ENCODE measurements at places on chromosomes 3 and 15.

DNA sequence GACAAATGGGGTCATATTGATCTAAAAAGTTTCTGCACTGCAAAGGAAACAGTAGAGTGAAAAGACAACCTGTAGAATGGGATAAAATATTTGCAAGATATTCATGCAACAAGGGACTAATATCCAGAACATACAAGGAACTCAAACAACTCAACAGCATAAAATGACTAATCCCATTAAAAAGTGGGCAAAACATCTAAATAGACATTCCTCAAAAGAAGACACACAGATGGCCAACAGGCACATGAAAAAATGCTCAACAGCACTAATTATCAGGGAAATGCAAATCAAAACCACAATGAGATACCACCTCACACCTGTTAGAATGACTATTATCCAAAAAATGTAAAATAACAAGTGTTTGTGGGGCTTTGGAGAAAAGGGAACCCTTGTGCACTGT, 8.8 kb downstream of the SLC12A8 start:
- no peak for DNase-seq

DNA sequence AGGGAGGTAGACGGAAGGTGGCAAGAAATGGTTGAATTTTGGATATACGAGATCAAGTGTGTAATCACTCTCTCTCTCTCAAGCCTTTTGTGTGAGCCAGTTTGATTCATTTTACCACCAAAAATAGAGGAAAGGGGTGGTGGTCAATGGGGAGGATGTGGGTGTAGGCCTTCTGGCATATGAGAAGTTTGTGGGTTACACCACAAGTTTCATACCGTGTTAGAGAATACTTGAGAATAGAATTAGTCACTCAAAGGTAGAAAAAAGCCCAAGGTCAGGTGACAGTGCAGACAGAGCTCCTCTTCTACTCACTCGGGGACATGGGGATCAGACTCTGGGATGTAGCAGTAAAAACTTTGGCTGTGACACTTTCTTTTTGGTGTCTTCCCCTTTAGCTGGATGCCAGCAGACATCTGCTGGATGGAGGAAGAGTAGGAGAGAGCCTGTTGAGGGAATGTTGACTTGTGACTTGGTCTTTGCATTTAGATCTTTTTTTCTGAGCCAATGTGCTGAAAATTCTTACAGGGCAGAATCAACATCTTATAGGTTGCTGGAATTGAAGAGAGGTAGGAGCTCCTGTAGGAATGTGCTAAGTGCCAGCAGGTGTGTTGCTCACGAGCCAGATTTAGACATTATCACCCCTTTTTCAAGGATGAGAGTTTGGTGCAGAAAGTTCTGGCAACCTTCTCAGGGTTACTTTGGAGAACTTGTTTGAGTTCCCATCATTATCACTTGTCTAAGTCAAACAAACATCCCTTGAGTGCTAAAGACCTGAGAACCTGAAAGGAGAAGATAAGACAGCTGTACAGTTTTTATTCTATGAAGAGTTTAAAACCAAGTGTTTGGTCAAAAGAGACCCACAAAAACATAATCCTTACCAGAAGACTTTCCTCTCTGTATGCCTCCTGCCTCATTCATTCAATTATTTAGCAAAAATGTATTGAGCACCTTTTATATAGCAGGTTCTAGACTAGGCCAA, 43.9 kb upstream of the RYK start:
- peak; percentile 56 for DNase-seq

DNA sequence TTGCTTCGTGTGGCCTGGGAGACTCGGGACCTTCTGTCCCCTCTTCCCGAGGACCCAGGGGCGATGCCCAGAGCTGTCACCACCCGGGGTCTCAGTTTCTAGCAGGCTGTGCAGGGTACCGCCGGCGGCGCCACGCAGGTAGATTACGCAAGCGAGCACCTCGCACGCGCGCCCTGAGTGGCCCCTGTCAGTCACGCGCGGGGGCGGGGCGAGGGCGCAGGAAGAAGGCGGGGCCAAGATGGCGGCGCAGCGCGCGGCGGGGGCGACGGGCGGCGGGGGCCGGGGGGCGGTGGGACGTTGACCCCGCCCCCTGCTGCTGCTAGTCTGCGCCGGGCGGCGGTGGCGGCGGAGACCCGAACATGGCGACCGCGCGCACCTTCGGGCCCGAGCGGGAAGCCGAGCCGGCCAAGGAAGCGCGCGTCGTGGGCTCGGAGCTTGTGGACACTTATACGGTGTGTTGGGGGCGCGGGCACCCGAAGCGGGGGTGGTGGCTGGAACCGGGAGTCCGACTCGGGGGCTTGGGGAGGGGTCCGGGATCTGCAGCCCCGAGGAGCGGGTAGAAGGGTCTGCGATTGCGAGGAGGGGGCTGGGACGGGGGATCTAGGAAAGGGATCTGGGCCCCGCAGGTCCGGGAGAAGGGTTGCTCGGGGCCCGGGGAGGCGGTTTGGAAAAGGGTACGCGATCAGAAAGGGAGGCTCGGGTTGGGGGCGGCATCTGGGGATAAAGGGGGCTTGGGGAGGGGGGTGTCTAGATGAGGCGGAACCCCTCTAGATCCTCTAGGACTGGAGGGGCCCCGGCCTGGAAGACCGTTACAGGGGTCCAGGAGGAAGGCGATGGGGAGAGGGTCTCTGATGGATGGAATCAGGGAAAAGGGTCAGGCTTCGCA, at the start of gene NISCH:
Gene NISCH, plus strand, starts transcription at position 322 of the 886 bp plus-strand sequence. Its CDS starts 38 bp downstream, at position 360.
- DNase-seq, result peak; percentile 97

GRCh38 chr3:121126033-121126706, 218.2 kb downstream of the STXBP5L start:
- no peak for DNase-seq

DNA sequence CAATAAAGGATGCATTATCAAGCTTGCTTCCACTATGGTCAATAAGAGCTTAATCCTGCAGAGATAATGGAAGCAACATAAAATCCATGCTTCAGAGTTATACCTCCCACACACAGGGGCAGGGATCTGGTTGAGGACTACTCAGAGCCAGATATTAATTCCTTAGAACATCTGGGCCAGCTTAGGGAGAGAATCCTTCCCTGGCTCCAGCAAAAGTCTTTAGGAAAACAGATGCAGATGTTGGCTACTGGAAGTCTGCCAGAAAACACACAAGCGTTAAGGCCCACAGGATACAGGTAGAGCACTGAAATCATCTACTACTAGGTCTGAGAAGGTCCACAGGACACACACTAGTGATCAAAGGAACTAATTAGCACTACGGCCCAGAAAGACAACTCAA, 25.2 kb downstream of the TMEM202 start:
- DNase-seq, result no peak

- DNase-seq, result no peak
These were observed 40.5 kb upstream of the B3GNT5 start for GRCh38 chr3:183212565-183212964.

DNA sequence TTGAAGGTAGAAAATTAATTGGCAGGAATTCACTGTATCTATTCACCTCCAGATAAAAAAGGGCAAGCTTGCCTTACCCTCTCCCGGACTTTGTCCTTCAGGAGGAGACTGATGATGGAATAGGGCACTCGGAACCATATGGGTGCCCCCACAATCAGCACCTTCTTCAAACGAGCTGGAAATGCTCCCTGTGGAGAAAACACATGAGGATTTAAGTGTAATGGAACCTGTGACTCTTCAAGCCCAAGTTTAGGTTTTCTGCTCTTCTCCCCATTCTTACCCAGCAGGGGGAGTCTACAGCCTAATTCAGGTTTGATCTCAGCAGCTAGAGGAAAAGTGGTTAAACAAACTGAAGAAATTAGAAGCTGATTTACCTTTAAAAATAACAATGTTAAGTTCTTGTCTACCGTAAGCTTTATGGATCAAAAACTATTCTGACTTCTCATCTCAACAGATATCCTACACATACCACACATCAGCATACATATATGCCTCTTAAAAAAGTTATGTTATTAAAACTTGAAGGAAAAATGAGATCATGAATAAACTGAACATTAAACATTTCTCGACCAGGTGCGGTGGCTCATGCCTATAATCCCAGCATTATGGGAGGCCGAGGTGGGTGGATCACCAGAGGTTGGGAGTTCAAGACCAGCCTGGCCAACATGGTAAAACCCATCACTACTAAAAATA, 57.5 kb upstream of the SIN3A start:
- DNase-seq, result peak; percentile 5

DNA sequence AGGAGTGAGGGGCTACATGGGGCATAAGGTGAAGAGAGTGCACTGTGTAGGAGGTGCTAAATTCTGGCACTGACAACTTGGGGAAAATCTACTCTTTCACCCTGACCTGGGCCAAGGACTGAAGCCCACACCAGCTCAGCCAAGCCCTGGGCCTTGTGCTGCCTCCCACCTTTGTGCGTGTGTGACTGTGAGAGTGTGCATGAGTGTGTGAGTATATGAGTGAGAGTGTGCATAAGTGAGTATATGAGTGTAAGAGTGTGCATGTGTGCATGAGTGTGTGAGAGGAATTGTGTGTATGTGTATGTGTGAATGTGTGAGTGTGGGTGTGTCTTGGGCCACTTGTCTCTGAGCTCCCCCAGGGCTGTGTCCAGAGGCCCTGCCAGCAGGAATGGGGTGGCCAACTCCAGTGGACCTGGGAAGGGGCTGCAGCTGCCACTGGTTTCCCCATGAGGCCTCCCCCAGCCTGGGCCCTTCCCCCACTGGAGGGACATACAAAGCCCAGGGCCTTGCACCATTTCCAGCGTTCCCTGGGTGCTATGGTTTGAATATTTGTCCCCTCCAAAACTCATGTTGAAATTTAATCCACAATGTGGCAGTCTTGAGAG, 15.2 kb downstream of the C3orf22 start:
- no peak for DNase-seq

- no peak for DNase-seq
These were observed 24.4 kb upstream of the FAM81A start for GRCh38 chr15:59413577-59413976.

- no peak for DNase-seq
These were observed 78.6 kb downstream of the FNDC3B start for GRCh38 chr3:172118019-172118418.

DNA sequence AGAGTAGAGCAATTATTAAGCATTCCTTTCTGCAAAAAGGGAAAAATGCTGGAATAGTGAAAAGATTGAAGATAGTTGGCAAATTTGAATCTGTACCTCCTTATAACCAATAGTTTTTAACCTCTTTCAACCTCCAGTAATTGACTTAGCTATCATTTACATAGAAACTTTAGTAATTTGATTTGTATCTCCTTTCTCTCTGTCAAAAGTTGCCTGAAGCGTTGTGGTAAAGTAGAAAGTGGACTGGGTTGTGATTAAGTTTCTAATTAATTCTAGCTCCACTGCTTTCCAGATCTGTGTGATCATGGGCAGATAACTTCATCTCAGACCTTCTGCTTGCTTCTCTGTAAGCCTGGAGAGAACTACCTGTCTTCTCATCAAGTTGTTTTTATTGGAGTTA, 24.8 kb downstream of the GLCE start:
- no peak for DNase-seq

- no peak for DNase-seq
These were observed 36.0 kb upstream of the ZMAT3 start for GRCh38 chr3:179107617-179108016.

DNA sequence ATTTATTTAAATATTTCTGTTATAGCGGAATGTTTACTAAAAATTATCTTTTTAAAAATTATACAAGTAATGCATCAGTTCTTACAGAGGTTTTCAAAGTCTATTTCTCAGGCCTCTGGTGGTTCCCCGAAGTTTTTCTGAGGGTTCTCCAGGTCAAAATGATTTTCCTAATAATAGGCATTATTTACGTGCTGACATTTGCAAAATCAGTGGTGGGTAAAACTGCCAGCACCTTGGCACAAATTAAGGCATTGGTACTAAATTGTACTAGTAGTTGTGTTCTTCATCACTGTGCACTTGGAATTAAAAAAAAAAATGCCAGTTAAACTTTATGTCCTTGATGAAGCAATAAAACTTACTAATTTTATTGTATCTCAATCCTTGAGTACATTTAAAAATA, 9.5 kb downstream of the PIAS1 start:
- DNase-seq, result no peak

GRCh38 chr3:42411429-42411828, 1.0 kb upstream of the LYZL4 start:
- DNase-seq, result no peak

GRCh38 chr15:27933562-27933961, 165.6 kb downstream of the OCA2 start:
- DNase-seq, result no peak

DNA sequence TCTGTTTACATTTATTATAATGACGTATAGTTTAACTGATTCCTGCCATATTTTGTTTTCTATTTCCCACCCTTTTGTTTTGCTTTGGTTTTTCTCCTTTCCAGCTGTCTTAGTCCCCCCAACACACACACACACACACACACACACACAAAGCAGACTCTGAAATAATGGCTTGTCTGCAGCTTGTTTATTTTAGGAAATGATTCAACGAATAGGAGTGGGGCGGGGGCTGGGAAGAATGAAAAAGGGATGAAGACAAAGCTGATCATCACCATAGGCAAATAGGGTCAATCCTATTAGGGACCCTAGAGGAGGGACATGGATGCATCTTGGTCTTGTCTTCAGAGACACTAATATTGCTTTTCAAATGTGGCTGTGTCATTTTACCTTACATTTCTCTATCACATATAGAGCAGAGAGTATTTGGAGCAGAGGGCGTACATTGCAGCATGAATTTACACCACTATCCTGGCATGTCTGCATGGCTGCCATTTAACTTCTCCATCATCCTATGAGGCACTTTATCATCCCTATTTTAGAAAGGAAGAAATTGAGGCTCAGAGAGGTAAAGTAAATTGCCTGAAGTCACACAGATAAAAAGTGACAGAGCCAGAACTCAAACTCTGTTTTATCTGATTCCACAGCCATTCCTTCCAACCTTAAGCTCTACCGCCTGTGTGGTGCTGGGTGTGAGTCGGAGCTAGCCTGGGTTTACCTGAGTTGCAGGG, 147.2 kb upstream of the TPM1 start:
- no peak for DNase-seq

DNA sequence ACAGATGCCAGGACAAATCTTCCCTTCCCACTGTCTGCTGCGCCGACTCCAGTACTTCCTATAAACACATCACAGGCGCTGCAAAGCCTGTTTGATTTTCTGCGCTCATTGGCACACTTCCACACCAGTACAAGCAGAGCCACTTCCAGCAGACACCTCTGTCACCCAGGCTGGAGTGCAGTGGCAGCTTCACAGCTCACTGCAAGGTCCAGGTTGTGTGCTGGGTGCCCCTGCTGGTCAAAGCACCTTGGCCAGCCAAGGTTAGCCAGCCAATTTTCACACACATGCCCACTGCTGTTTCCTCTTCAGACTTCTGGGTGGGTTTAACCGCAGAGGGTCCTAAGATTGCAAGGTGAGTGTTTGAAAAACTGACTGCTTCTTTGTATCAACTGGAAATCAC, 4.9 kb downstream of the CHDH start:
- DNase-seq, result no peak

GRCh38 chr3:12545473-12545791, at the start of gene MKRN2OS:
TSS of gene MKRN2OS (minus strand) at chr3:12545499. CDS start at chr3:12545464, 35 bp downstream.
- no peak for DNase-seq

GRCh38 chr3:133849346-133849745, 43.7 kb downstream of the SRPRB start:
- DNase-seq, result no peak

DNA sequence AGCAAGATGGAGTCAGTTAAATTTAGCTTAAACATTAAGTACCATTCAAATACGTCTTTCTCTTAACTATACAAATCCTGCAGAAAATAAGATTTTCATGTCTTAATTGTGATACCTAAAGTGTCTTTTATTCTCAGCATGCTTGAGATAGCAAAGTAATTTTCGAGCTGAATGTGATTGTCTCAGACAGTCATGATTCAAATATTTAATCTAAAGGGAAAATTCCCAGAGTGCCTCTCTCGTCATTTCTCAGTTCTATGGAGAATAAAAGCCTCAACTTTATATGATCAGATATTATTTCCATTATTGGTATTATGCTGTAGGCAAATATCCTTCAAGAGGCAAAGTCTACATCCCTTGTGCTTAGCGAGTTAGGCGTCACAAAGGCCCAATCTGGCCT, 589.9 kb downstream of the TAFA4 start:
- no peak for DNase-seq
